Right renal pelvis (tissue), 4 donors: ENCODE measurements at places on chromosomes 13 and 19. TPM values are rescaled to one million over a fixed set of nuclear protein-coding genes. Genes with fewer than 3 reads are reported as not detected.

Gene ERICH4
- 6.3 TPM for polyA plus RNA-seq

Gene GNA15
- polyA plus RNA-seq: 0.70 TPM

Gene TNFRSF19
- 56.0 TPM for polyA plus RNA-seq

Gene PNMA8B
- 4.9 TPM for polyA plus RNA-seq

Gene RYR1
- polyA plus RNA-seq: 4.5 TPM

Gene SHD
- 0.81 TPM for polyA plus RNA-seq

Gene APBA3
- 14.2 TPM for polyA plus RNA-seq

Gene SIGLEC11
- 3.4 TPM for polyA plus RNA-seq

Gene SYNGR4
- 1.2 TPM for polyA plus RNA-seq

Gene CD79A
- polyA plus RNA-seq: 1.0 TPM

Gene ACP7
- 0.65 TPM for polyA plus RNA-seq

Gene FRY
- 43.5 TPM for polyA plus RNA-seq

Gene ZNF547
- 5.7 TPM for polyA plus RNA-seq

Gene HAUS8
- polyA plus RNA-seq: 12.1 TPM

Gene CYP4F2
- polyA plus RNA-seq: 0.19 TPM

Gene THSD1
- polyA plus RNA-seq: 8.8 TPM

Gene LRG1
- polyA plus RNA-seq: 0.57 TPM

Gene SPRED3
- polyA plus RNA-seq: 0.90 TPM

Gene RUBCNL
- polyA plus RNA-seq: 1.9 TPM

Gene CLDND2
- polyA plus RNA-seq: 1.6 TPM

Gene PGLYRP1
- polyA plus RNA-seq: 0.24 TPM

Gene PCDH9
- 12.8 TPM for polyA plus RNA-seq

Gene A1BG
- 0.39 TPM for polyA plus RNA-seq

Gene ZNF526
- polyA plus RNA-seq: 8.7 TPM

Gene GPI
- 151 TPM for polyA plus RNA-seq

Gene EFNA2
- 2.5 TPM for polyA plus RNA-seq

Gene NKG7
- polyA plus RNA-seq: 1.7 TPM

Gene GALP
- polyA plus RNA-seq: 0.43 TPM

Gene OR7A5
- not detected for polyA plus RNA-seq

Gene CGB3
- not detected for polyA plus RNA-seq

Gene VAV1
- polyA plus RNA-seq: 1.2 TPM

Gene ZNF829
- 7.2 TPM for polyA plus RNA-seq

Gene ZNF814
- 45.2 TPM for polyA plus RNA-seq

Gene ONECUT3
- polyA plus RNA-seq: not detected

Gene SELENOW
- 133 TPM for polyA plus RNA-seq
